NCI-H2107 (cell line): ENCODE measurements at places on chromosomes 3 and 15.

- DNase-seq = no peak
Observed at GRCh38 chr15:74038707-74039655, 43.4 kb downstream of the GOLGA6A start.

DNA sequence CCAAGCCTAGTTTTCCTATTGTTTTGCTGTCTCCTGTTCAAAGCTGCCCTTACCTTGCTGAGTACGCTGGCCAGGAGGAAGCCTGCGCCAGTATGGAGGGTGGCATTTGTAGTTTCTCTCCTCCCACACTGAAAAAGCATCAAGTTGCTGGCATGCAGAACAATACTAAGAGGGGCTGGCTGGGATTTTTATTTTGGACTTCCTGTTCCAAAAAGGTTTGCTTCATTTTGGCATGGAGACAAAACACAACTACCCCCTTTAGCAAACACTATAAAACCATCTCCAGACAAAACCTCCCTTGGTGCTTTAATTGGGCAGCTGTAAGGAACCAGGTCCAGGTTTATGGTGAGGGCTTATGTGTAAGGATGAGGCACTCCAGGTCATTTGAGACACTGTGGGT, 457.6 kb downstream of the PDCD6IP start:
- peak; percentile 59 for DNase-seq

- no peak for DNase-seq
Observed at GRCh38 chr15:92429378-92430068, 35.8 kb downstream of the ST8SIA2 start.

DNA sequence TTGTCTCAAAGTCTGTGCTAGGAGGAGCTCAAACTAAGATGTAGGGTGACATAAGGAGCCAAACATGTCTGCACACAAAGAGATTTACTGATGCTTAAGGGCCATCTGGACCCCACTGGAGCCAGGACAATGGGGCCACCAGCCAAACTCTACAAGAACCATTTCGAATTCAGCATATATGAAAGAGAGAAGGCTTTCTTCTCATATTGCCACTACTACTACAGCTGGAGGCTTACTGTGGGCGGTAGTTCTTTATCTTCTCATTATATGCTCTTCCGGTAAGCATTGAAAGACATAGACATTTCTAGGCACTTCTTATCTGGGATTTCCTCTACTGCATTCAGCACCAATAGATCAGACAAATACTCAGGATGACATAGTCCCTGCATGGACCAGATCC, 404.4 kb upstream of the PROK2 start:
- DNase-seq = no peak

DNA sequence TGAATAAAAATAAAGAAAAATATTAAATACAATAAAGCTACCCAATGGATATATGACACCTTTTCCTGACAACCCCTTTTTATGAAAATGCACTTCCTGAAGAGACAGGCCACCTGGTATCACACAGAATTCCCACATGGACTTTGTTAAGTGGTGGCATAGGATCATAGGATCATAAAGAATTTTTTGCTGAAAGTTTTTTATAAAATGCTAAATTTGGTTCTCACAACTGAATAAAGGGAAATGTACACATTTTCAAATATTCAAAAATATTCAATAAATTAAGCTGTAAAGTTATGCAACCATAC, 102.5 kb upstream of the ROBO1 start:
- DNase-seq = no peak

DNA sequence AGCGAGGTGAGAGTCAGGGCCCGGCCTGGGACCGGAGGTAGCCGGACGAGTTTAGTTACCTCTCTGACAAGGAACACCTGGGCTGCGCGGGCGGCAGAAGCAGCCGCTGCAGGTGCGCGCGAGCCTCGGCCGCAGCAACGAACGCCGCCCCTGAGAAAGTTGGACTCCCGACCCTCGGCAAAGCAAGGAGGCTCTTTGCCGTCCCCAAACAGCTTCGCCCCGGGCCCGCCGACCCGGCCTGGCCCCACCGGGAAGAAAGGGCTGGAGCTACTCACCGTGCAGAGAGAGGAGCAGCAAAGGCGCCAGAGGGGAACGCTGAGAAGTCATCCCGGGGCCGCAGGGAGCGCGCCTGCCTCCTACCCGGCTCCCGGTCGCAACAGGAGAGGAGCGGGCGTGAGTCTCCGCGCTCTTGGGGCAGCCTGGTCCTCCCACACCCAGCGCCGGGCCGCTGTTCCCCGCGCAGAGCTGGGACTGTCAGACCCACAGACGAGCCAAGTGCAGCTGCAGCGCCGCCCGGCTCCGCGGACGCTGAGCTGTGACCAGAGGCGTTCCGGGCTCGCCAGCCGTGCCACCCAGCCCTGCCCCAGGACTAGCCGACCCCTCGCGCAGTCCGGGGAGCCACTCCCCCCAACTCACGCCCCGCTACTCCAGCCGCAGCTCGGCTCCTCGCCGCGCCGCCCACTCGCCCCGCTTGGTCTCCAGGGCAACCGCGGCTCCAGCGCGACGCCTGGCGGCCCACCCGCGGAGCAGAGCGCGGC, at the start of gene IGSF11:
IGSF11 (minus strand) TSS at position 591 of the 758 bp plus-strand sequence; CDS start at position 327, 264 bp downstream.
- peak; percentile 58 for DNase-seq

DNA sequence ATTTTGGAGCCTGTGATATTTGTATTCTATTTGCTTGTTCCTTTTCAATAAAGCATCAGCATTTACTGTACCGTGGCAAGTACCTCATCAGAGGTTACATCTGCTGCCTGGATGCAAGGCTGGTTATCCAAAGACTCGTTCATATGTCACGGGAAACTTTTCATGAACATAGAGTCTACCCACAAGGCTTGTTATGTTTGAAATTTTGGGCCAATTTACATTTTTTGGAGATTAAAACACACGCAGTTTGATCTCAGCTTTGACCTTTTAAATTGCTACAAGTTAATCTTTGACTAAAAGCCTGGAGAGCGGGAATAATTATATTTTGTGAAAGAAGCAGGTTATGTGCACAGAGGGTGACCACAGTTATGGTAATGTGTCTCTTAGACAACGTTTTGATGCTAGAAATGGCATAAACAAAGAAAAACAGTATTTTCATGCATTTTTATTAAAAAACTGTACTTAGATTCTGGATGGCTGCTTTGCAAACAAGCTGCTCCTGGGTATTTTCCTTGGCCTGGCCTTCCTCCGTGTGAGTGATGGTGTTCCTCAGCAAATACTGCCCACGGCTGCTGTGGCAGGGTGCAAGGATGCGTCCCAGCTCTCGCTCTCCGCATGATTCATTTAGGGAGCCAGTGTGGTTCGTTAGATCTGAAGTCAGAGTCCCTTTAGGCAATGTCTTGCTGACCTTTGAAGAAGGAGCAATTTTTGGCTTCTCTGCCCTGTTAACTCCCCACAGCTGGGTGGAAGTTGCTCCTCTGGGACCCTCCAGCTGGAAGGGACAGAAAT, 27.1 kb downstream of the CHST2 start:
- no peak for DNase-seq

GRCh38 chr3:171267104-171267503, 193.1 kb downstream of the TNIK start:
- DNase-seq = no peak

GRCh38 chr3:178002113-178002512, 534.1 kb upstream of the KCNMB2 start:
- DNase-seq = no peak
